ENCODE measurements at places on chromosomes 4 and X.

DNA sequence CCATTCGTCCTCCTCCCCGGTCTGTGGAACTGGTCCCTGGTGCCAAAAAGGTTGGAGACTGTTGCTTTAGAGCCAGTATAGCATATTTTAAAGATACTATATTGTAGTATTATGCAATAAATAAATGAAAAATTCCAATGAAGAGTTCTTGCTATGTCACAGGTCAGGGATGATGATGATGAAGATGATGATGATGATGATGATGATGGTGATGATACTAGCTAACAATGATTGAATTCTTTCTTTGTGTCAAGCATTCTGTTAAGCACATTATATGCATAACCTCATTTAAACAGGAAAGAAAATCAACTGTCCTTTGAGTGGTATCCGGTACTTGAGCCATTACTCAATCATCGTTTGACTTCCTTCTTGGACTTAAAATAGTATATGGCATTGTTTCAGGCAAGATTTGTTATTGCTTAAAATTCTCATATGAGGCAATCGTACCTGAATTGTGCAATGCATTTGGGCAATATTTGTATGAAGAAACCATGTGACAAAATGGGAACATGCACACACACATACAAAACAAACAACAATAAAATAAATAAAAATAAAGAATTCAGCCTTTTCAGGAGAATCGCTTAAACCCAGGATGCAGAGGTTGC lies 22.8 kb upstream of the TLR2 start:
- no peak for DNase-seq

- peak; percentile 64 for DNase-seq
Observed at GRCh38 chrX:2696698-2697215, 5.7 kb downstream of the CD99 start.

DNA sequence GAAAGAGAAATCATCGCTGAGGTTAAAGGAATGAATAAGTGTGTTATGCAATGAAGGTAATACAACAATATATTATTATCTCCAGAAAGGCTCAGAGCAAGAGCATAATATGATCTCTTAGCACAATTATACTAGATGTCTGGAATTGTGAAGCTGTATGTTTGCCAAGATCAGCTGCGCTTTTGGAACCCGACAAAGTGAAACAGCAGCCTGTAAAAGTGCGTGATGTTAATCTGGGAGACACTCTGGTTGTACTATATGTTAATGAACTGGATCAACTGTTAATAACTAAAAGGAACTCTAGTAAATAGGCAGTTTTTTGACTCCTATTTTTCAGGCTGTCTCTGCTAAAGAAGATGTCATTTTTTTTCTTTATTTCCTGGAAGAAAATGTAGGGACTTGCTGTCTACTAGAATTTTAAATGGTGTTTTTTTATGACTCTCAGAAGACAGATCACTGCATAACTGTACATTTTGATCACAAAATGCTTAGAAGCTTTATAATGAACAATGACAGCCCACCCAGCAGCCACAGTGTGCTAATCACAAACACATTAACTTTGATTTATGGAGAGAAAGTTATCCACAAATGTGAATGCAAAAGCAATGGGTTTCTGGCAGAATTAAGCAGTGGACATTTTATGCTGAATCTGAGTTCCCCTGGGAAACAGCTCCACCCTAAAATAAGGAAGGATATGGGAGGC lies 50.2 kb downstream of the UGT2B28 start:
- DNase-seq = no peak

GRCh38 chr4:151934766-151935165 lies 174.0 kb upstream of the GATB start:
- DNase-seq = no peak

DNA sequence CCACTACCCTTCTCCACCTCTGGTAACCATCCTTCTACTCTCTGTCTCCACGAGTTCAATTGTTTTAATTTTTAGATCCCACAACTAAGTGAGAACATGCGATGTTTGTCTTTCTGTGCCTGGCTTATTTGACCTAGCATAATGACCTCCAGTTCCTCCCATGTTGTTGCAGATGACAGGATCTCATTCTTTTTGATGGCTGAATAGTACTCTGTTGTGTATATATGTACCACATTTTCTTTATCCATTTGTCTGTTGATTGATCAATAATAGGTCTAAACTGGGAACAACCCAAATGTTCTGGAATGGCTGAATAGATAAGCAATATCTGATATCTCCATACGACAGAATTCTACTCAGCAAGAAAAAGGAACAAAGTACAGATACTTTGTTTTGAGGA lies 67.2 kb downstream of the DIPK2B start:
- no peak for DNase-seq

- DNase-seq = no peak
Observed at GRCh38 chr4:144449611-144450010, 196.3 kb upstream of the HHIP start.

DNA sequence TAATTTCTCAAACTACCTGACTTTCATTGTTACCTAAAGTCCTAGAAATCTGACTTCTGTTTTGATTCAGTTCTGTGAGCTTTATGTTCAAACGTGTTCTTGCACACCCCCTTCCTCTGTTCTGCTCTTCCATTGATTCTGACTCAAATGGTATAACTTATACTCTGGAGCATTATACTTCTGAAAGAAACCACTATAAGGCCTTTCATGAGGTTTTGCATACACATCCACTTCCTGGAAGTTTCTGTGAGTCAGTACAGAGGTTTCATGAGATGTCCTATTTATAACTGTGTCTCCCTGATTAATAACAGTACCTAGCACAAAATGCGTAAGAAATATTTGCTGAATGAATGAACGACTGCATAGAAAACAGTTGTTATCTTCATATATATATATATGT lies 540.2 kb upstream of the CT83 start:
- no peak for DNase-seq

DNA sequence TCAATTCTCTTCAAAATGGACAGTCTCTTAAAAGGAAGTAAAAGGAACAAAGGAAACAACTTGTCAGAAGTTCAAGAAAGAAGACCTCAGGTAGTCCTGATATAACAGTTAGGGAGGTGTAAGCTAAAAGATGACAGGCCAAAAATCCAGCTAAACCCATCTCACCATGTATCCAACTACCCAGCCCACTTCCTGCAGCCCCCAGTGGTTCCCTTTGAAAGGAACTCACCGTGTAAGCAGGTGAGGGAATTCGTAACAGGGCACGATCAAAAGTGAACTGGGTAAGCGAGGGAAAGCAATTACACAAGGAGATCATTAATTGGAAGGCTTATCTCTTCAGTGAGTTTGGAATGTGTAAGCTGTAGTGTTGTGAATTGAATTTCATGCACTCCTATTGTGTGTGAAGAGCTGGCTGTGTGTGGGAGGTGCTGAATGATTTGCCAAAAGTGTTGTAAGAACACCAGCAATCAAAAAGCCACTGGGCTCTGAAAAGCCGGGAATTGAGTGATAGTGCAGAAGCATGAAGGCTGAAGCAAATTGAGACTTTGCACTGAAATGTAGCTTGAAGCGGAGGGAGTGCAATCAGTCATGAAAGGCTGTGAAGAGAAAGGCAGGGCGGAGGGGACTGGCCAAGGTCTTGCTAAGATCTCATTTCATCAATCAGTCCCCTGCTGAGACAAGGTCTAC lies 914.2 kb upstream of the LCORL start:
- DNase-seq = no peak

DNA sequence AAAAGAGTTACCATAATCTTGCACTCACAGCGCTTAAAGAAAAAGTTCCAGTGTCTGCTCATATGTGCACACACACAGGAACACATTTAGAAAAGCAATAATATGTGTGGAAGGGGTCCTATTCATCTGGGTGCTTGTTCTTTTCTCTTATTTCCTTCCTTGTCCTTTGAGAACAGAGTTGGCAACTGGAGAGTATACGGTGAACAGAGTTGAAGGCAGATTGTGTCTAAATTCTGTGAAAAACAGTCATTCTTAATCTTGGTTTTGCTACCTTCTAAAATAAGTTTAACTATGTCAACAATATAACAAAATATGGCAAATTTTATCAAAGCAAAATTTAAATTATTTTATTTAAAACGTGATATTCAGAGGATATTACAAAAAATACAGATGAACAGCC lies 365.1 kb upstream of the NOCT start:
- no peak for DNase-seq

Data from activated CD4-positive, alpha-beta T cell treated with anti-CD3 and anti-CD28 coated beads for 48 hours (primary cell).